ENCODE measurements at places on chromosomes 4 and X.

DNA sequence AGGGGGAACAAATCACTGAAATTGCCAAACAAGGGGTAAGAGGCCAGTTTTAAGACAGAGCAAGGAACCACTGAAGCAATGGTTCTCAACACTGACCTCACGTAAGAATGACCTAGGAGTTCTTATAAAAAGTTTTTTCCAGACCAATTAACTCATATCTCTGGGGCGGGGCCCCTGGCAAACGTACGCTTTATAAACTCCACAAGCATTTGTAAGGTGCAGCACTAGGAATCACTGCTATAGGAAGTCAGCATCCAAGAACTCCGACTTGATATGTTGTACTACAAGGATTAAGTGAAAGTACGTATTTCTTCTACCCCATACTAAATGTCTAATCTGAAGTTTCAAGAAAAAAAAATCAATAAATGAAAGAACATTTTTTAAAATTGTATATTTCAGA is 269.9 kb downstream of the RCHY1 start:
- H3K27ac ChIP-seq: no peak overlapping the region
- no peak for DNase-seq
- H3K4me1 ChIP-seq: no peaks in the 10 kb centered on the region
- H3K4me3 ChIP-seq: no peak overlapping the region
- no peaks in the 10 kb centered on the region for H3K36me3 ChIP-seq
- no peaks in the 10 kb centered on the region for H3K27me3 ChIP-seq

DNA sequence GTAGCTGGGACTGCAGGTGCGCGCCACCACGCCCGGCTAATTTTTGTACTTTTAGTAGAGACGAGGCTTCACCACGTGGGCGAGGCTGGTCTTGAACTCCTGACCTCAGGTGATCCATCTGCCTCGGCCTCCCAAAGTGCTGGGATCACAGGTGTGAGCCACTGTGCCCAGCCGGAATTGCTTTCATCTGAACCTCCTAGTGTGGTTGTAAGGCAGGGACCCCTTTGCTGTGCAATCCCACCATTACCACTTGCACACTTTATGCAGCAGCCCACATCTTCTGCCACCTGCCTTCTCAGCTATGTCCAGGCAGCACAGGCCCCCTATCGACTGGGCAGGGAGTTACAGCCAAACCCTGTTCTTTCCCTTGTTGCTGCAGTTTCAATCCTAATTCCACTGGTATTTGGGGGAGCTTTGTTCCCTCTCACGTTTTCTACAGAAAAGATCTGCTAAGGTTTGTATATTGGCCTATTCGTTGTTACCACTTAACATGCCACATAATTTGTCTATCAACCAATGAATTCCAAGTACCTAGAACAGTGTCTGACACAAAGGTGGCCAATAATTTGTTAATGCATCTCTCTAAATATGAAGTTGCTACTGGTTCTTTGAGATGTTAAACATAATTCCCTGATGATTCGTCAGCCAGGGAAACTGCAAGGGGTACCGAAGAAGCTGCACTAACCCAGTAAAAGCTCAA is 6.5 kb downstream of the RPL39 start:
- H3K4me1 ChIP-seq: peaks cover 30% of the 10 kb centered on the region
- H3K36me3 ChIP-seq: peaks cover 26% of the 10 kb centered on the region
- no peak overlapping the region for H3K27ac ChIP-seq
- no peaks in the 10 kb centered on the region for H3K27me3 ChIP-seq

DNA sequence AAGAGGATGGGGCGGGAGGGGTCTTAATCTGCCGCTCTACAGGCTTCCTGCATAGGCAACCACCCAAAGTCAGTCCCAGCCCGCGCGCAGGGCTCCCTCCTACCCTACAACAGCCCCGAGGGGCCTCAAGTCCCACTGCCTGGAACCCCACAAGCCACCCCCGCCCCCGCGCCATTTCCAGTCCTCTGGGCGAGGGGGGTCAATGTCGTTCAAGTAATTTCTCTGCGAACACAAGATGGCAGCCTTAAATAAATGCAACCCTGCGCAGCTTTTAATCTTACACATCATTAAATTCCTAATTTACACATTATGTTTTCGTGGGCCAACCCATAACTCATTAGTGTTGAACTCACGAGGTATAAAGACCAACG is 92.9 kb downstream of the BCOR start:
- H3K27me3 ChIP-seq: no peaks in the 10 kb centered on the region
- DNase-seq: no peak
- peaks cover 31% of the 10 kb centered on the region for H3K4me1 ChIP-seq
- H3K36me3 ChIP-seq: no peaks in the 10 kb centered on the region
- H3K27ac ChIP-seq: no peak overlapping the region

- no peak for DNase-seq
- no peaks in the 10 kb centered on the region for H3K27me3 ChIP-seq
- H3K27ac ChIP-seq: no peak overlapping the region
- H3K36me3 ChIP-seq: peaks cover 7% of the 10 kb centered on the region
These were observed 51.6 kb upstream of the CPLX1 start for GRCh38 chr4:877502-877901.

GRCh38 chr4:119559044-119559647 is 69.5 kb downstream of the PDE5A start:
- no peak overlapping the region for H3K27ac ChIP-seq
- no peaks in the 10 kb centered on the region for H3K27me3 ChIP-seq
- H3K36me3 ChIP-seq: no peaks in the 10 kb centered on the region
- H3K4me1 ChIP-seq: no peaks in the 10 kb centered on the region
- peak; percentile 39 for DNase-seq

- no peak overlapping the region for H3K27ac ChIP-seq
- peaks cover 32% of the 10 kb centered on the region for H3K4me1 ChIP-seq
- no peaks in the 10 kb centered on the region for H3K27me3 ChIP-seq
- peak overlapping the region; percentile 70 for H3K4me3 ChIP-seq
- no peaks in the 10 kb centered on the region for H3K36me3 ChIP-seq
These were observed 10.0 kb upstream of the ELF4 start for GRCh38 chrX:130120321-130120731.

- no peaks in the 10 kb centered on the region for H3K27me3 ChIP-seq
- no peaks in the 10 kb centered on the region for H3K4me1 ChIP-seq
- no peak overlapping the region for H3K27ac ChIP-seq
- no peaks in the 10 kb centered on the region for H3K36me3 ChIP-seq
- H3K4me3 ChIP-seq: no peak overlapping the region
These were observed 27.4 kb downstream of the CBLL2 start for GRCh38 chrX:22300130-22300529.

GRCh38 chr4:114361249-114361648 is 237.4 kb upstream of the UGT8 start:
- no peak for DNase-seq
- no peak overlapping the region for H3K4me3 ChIP-seq
- no peaks in the 10 kb centered on the region for H3K4me1 ChIP-seq

DNA sequence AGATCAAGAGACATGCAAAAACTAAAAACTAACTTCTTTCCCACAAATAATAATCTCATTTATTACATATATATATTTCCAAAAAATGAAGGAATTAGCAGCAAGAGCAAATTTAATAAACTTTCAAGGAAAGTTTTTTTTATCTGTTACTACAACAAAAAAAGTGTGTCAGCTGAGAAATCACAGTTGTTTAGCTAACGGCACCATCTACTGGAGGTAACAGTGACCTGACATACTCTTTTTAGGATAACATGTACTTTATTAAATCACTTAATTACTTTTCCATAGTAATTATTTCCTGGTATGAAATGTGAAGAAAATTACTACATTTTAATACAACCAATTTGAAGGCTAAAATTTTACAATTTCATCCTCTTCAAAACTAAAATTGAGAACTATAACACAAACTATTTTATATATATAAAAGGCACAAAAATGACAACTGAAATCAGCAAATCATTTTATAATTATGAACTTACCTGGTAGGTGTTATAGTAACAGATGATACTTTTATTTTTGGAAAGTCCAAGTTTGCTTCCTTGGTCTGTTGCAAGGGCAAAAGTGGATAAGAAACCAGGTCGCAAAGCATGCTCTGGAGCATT is 9.1 kb downstream of the LAMTOR3 start:
- H3K4me3 ChIP-seq: no peak overlapping the region
- no peaks in the 10 kb centered on the region for H3K27me3 ChIP-seq
- H3K4me1 ChIP-seq: no peaks in the 10 kb centered on the region
- H3K36me3 ChIP-seq: peaks cover 6% of the 10 kb centered on the region
- peak; percentile 21 for DNase-seq
- no peak overlapping the region for H3K27ac ChIP-seq

GRCh38 chr4:165418073-165418472 is 39.3 kb downstream of the CPE start:
- no peak overlapping the region for H3K27ac ChIP-seq
- no peaks in the 10 kb centered on the region for H3K36me3 ChIP-seq
- DNase-seq: no peak
- H3K27me3 ChIP-seq: no peaks in the 10 kb centered on the region
- H3K4me3 ChIP-seq: no peak overlapping the region
- peaks cover 8% of the 10 kb centered on the region for H3K4me1 ChIP-seq

- no peaks in the 10 kb centered on the region for H3K27me3 ChIP-seq
- no peaks in the 10 kb centered on the region for H3K36me3 ChIP-seq
- no peak for DNase-seq
- no peaks in the 10 kb centered on the region for H3K4me1 ChIP-seq
These were observed 70.4 kb downstream of the FGFBP1 start for GRCh38 chr4:15868111-15868510.

GRCh38 chr4:94757192-94758140 is at the start of gene BMPR1B:
Gene BMPR1B, plus strand, starts transcription at chr4:94757955. Its CDS starts 346,470 bp downstream, at chr4:95104425.
- peaks cover 6% of the 10 kb centered on the region for H3K27me3 ChIP-seq
- no peak within 1 kb of the TSS for H3K27ac ChIP-seq
- no peaks in the 10 kb centered on the region for H3K4me1 ChIP-seq
- H3K36me3 ChIP-seq: no peaks in the 10 kb centered on the region

DNA sequence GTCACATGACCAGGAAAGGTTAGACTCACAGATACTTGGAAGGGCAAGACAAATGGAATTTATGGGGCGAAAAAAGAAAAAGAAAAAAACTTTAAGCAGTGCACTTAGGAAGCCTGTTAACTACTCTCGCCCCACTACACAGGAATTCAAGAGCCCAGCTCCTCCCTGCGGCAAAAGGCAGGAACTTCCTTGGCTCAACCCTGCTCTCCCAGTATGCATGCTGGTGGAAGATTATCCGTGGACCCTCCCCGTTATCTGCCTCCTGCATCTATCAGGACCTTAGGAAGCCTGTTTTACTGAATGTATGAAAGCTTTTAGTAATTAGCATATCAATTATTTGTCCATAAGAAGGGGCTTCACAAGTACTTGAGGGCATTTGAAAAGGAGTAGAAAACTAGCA is 40.1 kb upstream of the RPA4 start:
- DNase-seq: no peak
- H3K27me3 ChIP-seq: no peaks in the 10 kb centered on the region
- no peaks in the 10 kb centered on the region for H3K4me1 ChIP-seq
- H3K4me3 ChIP-seq: no peak overlapping the region
- H3K36me3 ChIP-seq: no peaks in the 10 kb centered on the region

DNA sequence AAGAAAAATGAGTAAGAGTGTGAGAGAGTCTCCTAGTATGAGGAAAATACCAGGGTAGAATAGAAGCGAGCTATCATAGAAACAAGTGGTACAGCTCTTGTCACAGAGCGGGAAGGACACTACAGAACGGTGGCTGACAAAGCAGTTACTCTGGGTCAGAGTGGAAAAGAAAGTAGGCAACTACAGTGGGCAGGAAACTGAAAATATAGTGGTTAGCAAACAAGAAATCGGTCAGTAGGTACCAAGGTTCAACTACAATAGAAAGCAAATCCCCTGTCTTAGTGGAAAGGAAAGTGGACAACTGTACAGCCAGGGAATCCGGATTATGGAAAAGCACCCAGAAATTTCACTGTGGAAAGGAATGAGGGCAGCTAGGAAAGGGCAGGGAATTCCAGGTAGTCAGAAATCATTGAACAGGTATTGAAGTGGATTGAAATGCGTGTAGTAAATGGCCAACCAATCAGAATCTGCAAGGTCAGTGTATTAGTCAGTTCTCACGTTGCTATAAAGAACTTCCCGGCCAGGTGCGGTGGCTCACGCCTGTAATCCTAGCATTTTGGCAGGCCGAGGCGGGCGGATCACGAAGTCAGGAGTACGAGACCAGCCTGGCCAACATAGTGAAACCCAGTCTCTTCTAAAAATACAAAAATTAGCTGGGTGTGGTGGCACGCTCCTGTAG is 219.6 kb upstream of the DIAPH2 start:
- H3K36me3 ChIP-seq: no peaks in the 10 kb centered on the region
- peak; percentile 0 for DNase-seq
- no peak overlapping the region for H3K4me3 ChIP-seq
- no peak overlapping the region for H3K27ac ChIP-seq
- no peaks in the 10 kb centered on the region for H3K27me3 ChIP-seq

- no peaks in the 10 kb centered on the region for H3K36me3 ChIP-seq
- DNase-seq: no peak
- H3K4me1 ChIP-seq: no peaks in the 10 kb centered on the region
- no peaks in the 10 kb centered on the region for H3K27me3 ChIP-seq
- no peak overlapping the region for H3K4me3 ChIP-seq
- H3K27ac ChIP-seq: no peak overlapping the region
These were observed 2060.4 kb downstream of the ARAP2 start for GRCh38 chr4:34183926-34184325.

DNA sequence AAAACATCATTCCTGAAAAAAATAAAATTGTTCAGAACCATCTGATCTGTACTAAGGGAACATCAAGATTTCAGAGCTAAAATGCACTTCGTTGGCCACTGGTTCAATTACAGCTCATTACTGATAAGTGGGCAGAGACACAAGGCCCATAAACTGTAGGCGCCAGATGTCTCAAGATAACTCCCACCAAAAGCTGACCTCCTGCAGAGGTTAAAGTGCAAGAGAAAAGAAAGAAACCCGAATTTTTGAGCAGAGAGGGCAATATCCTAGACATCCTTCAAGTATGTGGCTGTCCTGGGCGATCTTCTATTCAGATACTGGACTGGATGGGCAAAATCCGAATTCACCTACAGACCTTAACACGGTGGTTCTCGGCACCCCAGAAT is 660 bp downstream of the GEMIN8 start:
- H3K4me3 ChIP-seq: peak overlapping the region; percentile 81
- H3K36me3 ChIP-seq: no peaks in the 10 kb centered on the region
- H3K27me3 ChIP-seq: no peaks in the 10 kb centered on the region
- no peak for DNase-seq
- H3K27ac ChIP-seq: peak overlapping the region; percentile 69

GRCh38 chrX:20514358-20514757 is 247.6 kb upstream of the RPS6KA3 start:
- H3K4me1 ChIP-seq: peaks cover 10% of the 10 kb centered on the region
- no peaks in the 10 kb centered on the region for H3K36me3 ChIP-seq
- no peak overlapping the region for H3K4me3 ChIP-seq
- peak; percentile 16 for DNase-seq
- no peak overlapping the region for H3K27ac ChIP-seq

GRCh38 chr4:3420956-3421355 is 20.8 kb upstream of the HGFAC start:
- no peak overlapping the region for H3K27ac ChIP-seq
- H3K27me3 ChIP-seq: no peaks in the 10 kb centered on the region
- H3K4me3 ChIP-seq: no peak overlapping the region
- H3K36me3 ChIP-seq: peaks cover 17% of the 10 kb centered on the region

All from HepG2 (cell line).